Activated T-cell treated with anti-CD3 and anti-CD28 coated beads for 1 hour (primary cell): ENCODE measurements at places on chromosomes 7 and 10.

DNA sequence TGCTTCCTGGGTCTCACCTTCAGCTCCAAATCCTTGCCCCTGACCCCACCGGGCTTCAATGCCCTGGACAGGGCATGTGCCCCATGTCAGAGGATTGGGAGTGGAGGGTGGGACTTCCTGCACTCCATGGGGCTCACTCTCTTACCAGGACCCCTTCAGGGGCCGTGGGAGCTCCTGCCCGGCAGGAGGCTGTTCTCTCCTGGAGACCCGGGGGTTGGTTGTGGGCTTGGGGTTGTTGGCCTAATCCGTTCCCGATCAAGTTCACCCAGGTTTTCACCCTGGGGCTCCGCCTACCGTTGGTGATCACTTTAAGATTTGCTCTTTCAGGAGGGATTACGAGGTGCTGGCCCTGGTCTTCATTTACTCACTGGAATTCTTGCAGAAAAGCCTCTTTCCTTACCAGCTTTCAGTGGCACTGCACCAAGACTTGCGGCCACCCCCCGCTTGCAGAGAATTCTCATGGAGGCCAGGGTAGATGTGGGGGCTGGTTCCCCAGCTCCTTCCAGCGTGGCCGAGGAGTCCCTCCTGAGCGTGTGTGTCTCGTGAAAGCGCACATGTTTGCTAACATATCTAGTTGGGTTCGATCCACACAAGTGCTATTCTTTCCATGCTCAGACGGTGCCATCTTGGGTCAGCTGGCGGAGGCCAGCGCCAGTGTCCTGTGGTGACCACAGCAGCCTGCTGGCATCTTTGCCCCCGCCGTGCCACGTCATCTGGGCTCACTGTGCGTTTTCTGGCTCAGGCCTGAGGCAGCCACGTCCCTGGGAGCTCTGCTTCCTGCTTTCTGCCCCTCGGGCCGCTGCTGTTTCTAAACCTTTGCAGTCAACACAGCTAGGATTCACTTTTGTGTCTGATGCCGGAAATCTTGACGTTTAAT is 15.6 kb downstream of the PWWP2B start:
- no peak for DNase-seq

GRCh38 chr7:51290702-51291540 is 25.7 kb downstream of the COBL start:
- no peak for DNase-seq

DNA sequence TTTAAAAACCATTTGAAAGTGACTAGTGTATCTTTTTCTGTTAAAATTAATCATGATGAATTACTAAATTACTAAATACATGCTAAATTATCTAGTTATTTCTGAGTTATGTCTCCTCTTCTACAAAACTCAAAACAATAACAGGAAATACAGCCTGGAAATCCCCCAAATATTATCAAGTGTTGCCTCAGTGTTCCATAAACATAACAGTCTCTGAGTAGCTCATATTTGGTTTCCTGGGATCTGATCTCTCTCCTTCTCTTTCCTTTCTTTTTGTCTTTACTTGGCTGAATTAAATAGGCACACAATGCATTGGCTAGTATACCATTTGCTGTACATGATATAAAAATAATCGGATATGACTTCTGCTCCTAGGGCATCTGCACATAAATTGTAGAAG is 277.6 kb upstream of the IGFBP3 start:
- DNase-seq: no peak

GRCh38 chr7:44608916-44609648 is 2.7 kb downstream of the OGDH start:
- no peak for DNase-seq

DNA sequence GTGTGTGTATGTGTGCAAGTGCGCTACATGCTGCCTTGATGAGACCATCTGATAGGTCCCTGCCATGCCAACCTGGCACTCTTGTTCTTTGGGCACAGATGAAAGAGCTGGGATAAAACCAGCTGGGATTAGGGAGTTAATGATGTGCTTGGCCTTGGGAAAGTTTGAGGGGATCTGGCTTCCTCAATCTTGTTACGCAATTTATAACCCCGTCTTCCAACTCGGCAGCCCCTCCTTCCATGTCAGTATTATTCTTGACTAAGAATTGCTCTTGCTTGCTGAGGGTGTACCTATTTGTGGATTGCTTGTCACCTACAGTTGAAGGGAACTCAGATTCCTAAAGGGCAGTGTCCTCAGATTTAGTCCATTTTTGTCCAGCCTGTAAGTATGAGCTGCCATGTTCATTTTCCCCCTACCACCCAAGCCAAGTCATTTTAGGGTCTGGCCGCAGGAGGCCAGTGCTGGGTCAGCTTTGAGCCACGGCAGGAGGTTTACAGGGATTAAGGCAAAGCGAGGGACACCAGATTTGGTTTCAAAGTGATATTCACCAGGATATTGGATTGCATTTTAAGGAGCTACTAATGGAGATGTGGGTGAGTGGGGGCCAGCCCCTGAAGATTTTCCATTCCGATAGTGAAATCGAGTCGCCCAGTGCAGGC is 34.1 kb upstream of the KCNMA1 start:
- DNase-seq: no peak

- DNase-seq: no peak
Observed at GRCh38 chr7:20466543-20467021, 135.9 kb downstream of the ITGB8 start.

GRCh38 chr10:132634947-132635271 is 97.3 kb downstream of the INPP5A start:
- DNase-seq: no peak

GRCh38 chr10:130036296-130037065 is 72.4 kb upstream of the EBF3 start:
- no peak for DNase-seq

DNA sequence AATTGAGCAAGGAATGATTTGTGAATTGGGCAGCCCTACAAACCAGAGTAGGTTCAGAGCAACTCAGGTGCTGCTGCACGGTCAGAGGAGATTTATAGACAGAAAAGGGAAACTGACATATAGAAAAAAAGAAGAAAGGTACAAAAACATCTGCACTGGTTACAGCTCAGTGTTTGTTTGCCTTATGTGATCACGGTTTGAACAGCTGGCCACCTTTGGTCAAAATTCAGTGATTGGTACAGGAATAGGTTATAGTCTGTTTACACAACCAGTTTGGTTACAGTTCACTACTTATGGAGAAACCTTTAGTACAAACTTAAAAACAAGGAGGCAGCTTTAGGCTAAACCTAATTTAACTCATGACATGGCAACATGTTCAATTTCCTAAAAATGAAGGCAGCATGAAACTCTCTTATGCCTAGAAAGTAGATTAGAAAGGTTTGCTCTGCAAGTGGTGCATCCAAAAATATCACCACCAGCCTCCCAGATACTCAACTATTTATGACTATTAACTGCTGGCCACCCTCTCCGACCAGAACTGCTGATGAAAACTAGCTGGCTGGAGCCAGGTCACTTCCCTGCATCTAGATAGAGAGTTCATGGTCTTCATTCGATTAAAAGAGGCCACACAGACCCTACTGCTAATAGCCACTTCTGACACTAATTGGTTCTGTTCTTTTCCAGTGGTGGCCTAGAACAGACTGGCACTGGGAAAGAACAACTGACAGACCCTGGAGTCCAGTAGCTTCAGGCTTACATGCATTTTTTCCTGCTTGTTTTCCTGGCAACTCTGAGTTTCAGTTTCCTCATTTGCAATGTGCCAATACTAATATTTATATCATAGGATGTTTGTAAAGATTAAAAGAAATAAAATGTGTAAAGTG is 548.0 kb downstream of the CCSER2 start:
- no peak for DNase-seq

- DNase-seq: no peak
Observed at GRCh38 chr10:15083674-15084501, 4.7 kb downstream of the ACBD7 start.

- no peak for DNase-seq
Observed at GRCh38 chr7:94971051-94971867, 63.9 kb downstream of the PPP1R9A start.

- DNase-seq: no peak
Observed at GRCh38 chr7:100875356-100875751, 451 bp downstream of the SRRT start.

GRCh38 chr10:132397036-132397541 is at the start of gene PWWP2B:
Gene PWWP2B, plus strand, starts transcription at chr10:132397200. Its CDS starts 27 bp downstream, at chr10:132397227.
- DNase-seq: peak; percentile 47

- DNase-seq: no peak
Observed at GRCh38 chr10:91077549-91078071, 142.9 kb upstream of the PCGF5 start.

DNA sequence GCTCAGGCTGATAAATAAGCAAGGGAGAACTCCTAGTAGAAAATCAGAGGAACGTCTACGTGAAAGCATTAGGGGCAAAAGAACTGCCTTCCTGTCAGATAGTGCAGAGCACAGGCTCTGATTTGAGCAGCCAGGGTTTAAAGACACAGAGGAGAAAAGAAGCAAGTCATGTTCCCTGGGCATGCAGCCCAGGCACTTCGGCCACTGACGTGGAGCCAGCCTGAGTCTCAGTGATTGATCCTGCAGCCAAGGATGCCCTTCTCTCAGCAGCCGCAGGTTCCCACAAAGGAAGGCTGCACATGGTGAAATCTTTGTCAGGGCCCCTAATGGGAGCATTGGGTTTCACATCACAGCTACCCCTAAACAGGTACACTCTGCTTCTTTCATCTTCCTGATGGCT is 161.7 kb upstream of the HPS1 start:
- no peak for DNase-seq

- no peak for DNase-seq
Observed at GRCh38 chr7:15648461-15648961, 38.0 kb downstream of the MEOX2 start.

DNA sequence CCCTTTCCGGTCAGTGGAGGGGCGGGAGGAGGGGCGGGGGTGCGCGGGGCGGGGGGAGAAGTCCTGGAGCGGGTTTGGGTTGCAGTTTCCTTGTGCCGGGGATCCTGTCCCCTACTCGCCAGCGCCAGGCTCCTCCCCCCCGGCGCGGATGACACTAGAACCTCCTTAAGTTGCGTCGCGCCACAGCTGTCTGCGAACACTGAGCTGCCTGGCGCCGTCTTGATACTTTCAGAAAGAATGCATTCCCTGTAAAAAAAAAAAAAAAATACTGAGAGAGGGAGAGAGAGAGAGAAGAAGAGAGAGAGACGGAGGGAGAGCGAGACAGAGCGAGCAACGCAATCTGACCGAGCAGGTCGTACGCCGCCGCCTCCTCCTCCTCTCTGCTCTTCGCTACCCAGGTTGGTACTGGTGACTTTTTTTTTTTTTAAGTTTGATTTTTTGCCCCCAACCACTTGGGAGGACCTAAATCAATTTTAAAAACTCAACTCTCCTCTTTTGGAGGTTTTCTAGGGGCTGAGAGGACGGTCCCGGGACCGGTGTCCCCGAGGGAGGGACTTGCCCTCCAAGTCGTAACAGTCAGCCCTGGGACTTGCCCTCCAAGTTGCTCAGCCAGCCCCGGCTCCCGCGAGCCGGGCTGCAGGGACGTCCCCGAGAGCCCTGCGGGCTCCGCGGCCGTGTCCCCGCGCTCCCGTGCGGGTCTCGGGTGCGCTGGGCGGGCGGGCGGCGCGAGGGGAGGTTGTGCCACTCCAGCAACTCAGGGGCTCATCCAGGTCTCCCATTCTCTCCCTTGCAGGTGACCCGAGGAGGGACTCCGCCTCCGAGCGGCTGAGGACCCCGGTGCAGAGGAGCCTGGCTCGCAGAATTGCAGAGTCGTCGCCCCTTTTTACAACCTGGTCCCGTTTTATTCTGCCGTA is at the start of gene GATA3:
TSS of gene GATA3 (plus strand) at position 195 of the 914 bp plus-strand sequence. CDS start 968 bp downstream, outside the sequence.
- DNase-seq: peak; percentile 76

DNA sequence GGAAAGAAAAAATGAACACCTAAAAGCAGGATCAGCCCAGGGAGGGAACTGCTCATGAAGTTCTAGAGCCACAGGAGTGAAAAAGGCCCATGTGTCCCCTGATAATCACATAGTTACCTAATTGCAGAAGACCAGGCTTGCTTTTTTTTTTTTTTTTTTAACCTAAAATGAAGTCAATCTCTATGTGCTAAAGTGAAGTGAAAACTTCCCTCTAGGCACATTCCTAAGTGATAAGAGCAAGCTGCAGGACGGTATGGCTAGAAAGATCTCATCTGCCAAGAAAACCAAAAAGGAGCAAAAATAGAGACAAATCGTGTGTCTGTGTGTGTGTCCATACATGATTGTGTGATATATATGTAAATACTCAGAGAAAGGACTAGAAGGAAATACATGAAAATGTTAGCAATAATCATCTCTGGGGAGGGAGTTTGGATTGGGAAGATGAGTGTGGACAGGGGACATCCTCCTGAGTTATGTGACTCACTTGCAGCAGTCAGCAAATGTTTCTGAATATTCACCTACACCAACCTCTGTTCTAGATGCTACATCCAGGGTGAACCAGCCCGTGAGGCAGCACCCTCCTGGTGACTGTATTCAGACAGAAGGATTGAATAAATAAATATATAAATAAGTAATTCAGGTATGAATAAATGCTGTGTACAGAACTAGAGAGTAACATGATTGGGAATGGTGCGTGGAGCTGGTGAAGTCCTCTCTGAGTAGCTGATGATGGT is 76.4 kb downstream of the C10orf90 start:
- no peak for DNase-seq

DNA sequence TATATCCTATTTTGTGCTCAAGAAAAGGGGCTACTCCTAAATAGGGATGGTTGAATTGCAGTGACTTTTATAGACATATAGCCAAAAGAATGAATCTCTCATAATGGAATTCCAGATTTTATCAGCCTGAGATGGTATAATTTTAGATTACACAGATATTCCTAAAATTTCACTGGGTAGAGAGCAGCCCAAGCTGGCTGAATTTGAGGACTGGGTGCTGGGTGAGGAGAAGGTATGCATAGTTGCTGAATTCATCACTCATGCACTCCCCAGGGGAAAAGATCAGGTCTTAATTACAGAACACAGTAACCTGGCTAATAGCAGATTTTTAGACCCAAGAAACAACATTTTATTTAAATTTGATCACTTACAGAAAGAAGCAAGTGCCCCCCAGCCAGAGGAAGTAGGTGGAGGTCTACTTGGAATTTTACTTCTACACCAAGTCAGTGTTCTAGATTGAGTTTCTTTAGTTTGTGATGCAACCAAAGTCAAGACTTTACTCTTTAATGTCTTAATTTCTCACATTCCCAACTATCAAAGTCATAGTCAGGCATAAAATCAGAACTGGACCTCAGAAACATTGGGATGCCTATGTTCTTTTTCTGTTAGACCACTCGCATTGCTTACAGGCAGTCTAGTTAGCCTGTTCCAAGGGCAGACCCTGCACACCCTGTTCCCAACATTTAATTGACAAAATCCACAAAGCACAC is 337.4 kb upstream of the PODXL start:
- no peak for DNase-seq

GRCh38 chr7:20310301-20310700 is 20.4 kb upstream of the ITGB8 start:
- no peak for DNase-seq
